Tongue (tissue), 3 donors: ENCODE measurements at places on chromosomes 16 and 17. TPM values are rescaled to one million over a fixed set of nuclear protein-coding genes. Genes with fewer than 3 reads are reported as not detected.

DNA sequence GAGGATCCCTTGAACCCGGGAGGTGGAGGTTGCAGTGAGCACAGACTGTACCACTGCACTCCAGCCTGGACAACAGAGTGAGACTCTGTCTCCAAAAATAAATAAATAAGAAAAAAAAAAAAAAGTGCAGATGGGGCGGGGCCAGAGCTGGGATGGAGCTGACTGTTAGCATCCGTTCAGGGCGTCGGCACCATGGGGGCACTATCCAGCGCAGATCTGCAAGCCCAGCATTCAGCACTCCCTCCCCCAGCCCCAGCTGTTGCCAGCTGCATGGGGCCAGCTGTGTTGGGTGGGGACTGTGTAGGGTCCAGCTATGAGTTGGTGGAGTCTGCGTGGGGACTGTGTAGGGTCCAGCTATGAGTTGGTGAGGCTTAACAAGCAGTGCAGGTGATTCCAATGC lies 13.3 kb downstream of the GPRC5C start:
- peak; percentile 83 for DNase-seq

Gene STX4
- total RNA-seq, result 26.8 TPM

Gene TAF1C
- total RNA-seq, result 39.4 TPM

Gene CD79B
- total RNA-seq, result 7.7 TPM

DNA sequence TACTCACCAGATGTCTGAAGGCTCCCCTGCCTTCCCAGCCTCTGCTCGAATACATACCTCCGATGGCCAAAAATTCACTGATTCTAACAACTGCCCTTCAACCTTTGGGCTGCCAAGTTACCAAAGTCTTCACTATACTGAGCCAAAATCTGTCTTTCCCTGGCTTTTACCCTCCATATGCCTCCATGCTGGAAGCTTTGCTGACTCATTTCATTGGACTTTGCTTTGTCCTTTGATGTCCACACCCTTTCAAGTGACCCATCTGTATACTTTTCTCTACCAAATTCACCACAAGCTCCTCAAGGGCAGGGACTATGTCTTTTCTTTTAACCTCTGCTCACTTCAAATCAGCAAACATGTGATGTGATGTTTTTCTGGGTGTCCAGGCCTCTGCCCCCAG lies 21.0 kb upstream of the MTMR4 start:
- no peak for DNase-seq

DNA sequence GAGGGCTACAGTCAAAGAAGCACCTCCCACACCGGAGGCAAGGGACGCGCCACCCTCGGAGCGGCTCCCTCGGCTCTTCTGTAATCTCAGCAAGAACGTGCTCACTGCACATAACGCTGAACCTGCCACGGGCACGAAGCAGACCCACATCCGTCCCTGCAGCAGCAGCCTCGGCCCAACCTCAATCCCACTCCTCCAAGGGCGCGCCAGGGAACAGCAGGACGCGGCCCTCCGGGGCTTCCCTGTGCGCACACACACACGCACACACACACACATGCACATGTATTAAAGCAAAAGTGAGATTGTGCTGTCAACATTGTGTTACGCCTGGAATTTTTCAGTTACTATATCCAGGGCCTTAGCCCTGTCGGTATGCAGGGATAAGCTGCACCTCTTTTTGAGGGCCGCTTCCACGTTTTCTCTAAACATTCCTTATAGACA lies 54.0 kb downstream of the TBC1D16 start:
- peak; percentile 48 for DNase-seq

- no peak for DNase-seq
Observed at GRCh38 chr17:56297184-56297583, 143.9 kb downstream of the ANKFN1 start.

Gene KRT222
- not detected for total RNA-seq

DNA sequence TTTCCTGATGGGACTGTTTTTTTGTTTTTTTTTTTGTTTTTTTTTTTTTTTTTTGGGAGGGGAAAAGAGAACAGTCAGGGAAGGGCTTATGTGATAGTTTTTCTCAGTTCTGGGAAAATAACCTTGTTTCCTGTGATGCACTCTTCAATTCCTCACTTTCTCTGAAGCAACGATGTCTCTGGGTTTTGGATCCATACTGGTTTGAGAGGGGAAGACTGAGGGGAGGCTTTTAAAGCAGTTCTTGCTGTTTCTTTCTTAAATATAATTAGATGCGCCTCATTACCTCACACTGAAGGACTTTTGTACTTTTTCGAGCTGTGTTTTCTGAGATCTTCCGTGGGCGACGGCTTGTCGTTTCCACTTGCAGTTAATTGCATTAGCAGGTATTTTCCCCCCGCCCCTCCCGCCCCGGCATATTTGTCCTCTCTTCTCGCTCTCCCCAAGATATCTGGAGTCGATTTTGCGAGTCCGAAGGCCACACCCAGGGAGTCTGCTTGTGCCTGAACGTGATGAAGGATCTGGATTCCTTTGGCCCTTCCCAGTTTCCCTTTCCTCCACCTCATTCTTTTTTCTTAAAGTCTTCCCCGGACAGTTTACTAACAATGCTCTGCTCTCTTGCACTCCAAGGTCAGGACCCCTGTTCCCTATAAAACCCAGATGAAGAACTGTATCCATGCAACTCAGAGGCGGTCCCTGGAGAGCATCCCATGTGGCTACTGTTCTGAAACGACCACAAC lies 125.2 kb upstream of the ZFHX3 start:
- no peak for DNase-seq

DNA sequence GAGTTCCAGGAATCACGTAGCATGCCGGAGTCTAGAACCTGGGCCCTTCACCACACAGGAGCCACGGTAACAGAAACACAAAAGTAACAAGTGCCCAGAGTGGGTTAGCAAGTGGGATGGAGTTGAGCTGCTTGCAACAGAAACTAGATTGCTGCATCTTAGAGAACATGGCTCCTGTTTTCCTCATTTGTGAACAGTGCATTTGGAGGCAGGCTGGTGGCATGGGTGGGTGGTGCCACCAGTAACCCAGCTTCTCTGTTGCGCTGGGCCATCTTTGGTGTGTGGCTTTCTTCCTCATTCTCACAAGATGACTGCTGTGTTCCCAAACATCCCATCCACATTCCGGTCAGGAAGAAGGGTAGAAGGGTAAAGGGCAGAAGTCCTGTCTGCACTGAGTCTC lies 95.5 kb downstream of the KATNIP start:
- DNase-seq, result no peak

Gene DNAH9
- total RNA-seq, result 1.3 TPM

DNA sequence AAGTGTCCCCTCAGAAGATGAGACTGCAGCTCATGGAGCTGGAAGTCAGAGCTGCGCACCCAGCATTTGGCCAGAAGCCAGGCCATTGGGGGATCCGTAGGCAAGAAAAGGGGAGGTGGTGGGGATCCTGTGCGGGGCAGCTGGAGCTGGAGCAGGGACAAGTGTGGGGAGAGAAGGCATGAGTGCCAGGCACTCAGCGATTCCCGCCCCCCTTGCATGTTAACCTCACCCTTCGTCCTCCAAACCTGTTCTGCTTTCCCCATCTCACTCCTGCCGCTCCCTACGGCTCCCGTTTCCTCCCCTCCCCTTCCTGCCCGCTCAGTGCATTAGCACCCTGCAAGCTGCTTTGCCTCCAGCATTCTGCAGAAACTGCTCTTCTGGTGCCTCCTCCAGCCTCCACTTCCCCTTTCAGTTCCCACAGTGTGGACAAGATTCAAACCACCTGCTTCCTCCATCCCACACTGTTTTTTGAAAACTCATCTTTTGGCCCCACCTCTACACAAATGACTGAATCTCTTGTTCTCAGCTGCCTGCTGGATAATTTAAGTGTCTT lies 5.6 kb downstream of the ALOX15 start:
- no peak for DNase-seq

Gene HBA2
- total RNA-seq, result 803 TPM

Gene TSPOAP1
- 5.6 TPM for total RNA-seq

GRCh38 chr16:75266738-75267630 lies 15.6 kb upstream of the BCAR1 start:
- peak; percentile 63 for DNase-seq

Gene SOX15
- 9.6 TPM for total RNA-seq

Gene CD300E
- total RNA-seq, result not detected

DNA sequence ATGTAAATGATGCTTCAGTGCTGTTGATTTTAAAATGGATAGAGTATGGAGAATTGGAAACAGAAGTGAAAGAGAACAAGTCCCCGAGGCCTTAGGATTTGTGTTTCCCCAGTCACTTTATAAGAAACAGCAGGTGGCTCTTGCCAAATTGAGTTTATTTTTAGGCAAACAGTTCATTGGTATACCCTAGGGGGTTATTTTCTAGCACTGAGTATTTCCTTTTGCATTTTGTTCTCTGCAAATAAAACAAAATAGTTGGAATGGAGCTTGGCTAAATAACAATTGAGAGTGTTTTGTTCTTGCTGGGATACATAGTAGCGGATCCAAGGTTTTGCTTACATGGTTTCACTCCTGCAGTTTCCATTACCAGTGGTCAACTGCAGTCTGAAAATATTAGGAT lies 591.1 kb upstream of the C16orf82 start:
- DNase-seq, result peak; percentile 79

DNA sequence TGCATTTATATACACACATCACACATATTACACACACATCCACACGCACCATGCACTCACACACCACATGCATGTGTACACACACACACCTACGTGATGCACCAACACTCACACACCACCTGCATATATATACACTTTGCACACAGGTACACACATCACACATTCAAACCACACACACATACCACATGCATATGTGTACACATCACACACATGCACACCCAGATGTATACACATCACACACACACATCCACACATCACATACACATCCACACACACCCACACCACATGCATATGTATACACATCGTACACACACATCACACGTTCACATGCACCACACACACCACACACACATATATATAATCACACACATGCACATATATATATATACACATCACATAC lies 281.8 kb downstream of the IRF8 start:
- DNase-seq, result no peak

- peak; percentile 84 for DNase-seq
Observed at GRCh38 chr16:85554114-85554888, 58.8 kb upstream of the GSE1 start.

- DNase-seq, result no peak
Observed at GRCh38 chr16:56620339-56620897, 5.2 kb upstream of the MT1E start.

DNA sequence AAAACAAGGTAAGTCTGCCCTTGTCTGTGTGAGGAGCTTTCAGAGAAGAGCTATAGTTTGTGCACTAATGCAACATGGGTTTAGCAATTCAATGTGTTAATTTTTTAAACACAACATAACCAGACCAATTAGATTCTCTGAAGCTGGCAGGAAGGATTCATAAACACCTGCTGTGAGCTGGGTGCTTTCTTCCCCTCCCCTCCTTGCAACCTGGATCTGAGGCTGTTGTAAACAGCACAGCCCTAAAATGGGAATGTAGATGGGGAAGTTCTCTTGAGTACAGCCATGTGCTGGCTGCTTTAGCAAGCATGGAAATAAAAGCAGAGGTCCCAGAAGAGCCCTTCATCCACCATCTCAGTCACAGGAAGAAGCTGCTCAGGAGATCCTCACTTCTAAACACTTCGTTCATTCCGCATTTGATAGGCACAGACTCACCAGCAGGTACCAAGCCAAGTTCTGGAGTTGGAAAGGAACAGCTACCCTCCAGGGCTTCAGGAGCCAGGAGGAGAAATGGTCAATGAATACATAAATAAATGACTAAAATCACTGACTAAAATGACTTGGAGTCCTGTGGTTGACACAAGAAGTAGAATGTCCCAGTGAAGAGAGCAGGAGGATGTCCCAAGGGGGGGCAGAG lies 21.7 kb downstream of the AXIN2 start:
- DNase-seq, result no peak

DNA sequence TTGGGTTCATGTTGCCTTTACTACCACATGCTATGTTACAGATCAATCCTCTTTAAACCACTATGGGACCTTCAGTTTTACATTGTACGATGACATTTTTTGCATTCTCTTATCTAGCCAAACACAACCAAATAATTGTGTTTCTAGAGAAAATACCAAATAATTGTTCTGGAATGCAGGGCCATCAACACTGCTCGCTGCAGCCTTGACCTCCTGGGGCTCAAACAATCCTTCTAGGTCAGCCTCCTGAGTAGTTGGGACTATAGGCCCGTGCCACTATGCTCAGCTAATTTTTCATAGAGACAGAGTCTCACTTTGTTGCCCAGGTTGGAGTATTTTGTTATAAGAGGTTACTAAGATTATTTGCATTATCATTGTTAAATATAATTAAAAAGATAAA lies 237.5 kb upstream of the PMFBP1 start:
- no peak for DNase-seq

- DNase-seq, result peak; percentile 24
Observed at GRCh38 chr16:9297437-9298113, 206.1 kb downstream of the HAPSTR1 start.

DNA sequence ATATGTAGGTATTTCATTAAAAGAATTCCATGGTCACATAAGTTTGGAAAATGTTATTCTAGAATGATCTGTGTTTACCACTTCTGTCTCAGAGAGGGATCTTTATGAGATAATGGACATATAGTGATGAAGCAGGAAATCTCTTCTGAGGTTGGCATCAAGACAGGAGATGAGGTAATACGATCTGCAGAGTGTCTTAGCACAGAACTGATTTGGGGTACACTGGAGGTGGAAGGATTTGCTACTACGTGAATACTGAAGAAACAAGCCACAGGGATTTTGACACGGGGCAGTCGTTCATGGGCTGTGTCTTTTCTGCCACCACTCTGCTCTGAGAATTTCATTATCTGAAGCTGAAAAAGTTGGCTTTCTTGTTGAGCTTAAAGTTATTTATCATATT lies 5.5 kb downstream of the CBFB start:
- peak; percentile 41 for DNase-seq

DNA sequence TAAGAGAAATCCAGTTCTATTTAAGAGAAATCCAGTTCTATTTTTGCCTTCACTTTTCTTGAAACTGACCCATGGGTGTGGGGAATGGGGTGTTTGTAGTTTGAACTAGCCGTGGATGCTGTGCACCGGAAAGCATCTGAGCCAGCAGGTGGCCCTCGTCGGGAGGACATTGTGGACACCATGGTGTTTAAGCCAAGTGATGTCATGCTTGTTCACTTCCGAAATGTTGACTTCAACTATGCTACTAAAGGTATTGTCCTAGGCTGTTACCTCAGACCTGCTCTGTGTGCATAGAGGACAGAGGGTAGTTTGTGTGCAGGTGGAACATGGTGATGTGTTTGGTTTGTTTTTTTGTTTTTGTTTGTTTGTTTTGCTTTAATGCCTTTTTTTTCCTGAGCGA lies 3.3 kb downstream of the ATXN2L start:
- no peak for DNase-seq

Gene IGF2BP1
- 4.5 TPM for total RNA-seq

GRCh38 chr17:1166276-1166675 lies 13.5 kb downstream of the ABR start:
- DNase-seq, result no peak
